ENCODE measurements at places on chromosomes 4 and X.

GRCh38 chr4:85448906-85449890 lies 25.8 kb upstream of the ARHGAP24 start:
- DNase-seq = no peak

- peak; percentile 4 for DNase-seq
These were observed 33.1 kb upstream of the EDNRA start for GRCh38 chr4:147447786-147448185.

GRCh38 chr4:6658597-6659075 lies 18.2 kb downstream of the MRFAP1 start:
- no peak for DNase-seq

DNA sequence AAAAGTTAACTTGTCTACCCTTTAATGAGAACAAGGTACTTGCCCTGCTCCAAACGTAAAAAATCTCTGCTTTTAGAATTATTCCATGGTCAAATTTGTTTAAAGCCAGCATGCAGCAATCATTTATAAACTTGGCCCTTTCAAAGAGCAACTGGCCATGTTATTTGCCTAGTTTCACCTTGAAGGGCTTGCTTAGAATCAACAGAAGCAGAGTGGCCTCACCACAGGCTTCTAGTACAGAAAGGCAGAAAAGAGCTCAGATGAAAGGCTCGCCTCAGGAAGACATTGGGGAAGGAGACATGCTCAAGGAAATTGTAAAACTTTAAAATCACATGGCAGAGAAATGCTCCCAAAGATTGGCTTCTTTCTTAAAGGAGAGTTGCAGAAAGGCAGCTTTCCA lies 53.8 kb upstream of the USP26 start:
- DNase-seq = no peak

- DNase-seq = no peak
These were observed 22.2 kb downstream of the SPINK2 start for GRCh38 chr4:56799161-56799759.

DNA sequence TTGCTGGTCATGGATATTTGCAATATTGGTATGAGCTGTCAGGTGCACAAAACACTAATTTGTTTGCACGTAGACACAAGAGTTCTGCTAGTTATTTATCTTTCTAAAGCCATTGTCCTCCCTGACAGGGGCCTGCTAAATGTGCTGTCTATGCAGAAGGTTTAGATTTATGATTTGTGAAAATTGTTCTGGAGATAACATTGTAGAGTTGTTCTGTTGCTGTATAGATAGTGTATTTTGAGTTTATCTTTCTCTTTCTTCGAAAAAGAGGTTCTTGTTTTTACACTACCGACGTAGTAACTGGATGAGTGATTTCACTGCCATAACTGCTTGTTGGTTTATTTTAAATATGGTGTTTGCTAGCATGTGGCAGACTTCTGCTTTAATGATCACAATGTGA lies 28.5 kb upstream of the FGG start:
- DNase-seq = no peak

DNA sequence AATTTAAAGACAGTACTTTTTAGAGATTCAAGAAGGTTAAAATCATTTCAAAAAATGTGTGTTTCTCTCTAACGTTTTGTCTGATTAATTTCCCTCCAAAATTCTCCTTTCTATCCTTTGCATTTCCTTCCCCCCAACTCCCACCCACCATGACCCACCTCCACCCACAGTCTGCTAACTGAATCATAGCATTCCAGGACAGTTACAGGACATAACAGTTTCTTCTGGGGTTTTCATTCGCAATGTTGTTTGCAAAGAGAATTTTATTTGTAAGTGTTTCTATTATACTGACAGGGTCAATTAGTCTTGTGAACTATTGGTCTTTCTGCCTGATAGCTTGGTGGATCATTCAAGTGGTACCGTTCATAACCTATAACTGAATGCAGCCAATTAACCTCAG lies 53.7 kb downstream of the ANAPC10 start:
- DNase-seq = no peak

DNA sequence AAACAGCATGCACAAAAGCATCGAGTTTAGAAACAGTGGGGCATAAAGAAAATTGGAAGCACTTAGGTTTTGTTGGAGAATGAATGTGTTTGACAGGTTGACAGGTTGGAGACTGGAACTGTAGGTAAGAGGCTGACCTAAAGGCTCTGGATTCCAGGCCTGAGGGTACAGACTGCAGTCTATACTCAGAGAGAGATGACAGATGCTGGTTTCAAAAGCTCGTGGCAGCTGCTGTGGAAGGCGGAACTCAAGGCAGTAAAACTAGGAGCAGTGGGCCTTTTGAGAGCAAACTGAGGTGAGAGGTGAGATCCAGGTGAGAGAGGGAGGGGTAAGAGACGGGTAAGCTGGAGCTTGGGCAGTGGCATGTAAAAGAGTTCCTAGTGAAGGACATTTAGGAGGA lies 415.2 kb downstream of the TRIML1 start:
- no peak for DNase-seq

DNA sequence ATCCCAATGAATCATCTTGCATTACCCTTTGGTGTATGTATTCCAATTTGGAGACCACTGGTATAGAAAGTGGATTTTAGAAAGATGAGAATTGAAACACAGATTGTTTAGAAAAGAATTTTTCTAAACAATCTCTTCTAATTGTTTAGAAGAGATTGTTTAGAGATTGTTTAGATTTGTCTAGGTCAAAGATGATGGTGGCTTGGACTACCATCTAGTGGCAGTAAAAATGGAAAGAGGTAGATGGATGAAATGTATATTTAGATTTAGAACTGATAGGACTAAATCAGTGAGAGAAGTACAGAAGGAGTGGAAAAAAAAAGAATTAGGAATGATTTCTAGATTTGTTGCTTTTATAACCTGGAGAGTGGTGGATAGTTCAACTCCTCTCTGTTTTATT lies 70.6 kb downstream of the ARSJ start:
- DNase-seq = no peak

DNA sequence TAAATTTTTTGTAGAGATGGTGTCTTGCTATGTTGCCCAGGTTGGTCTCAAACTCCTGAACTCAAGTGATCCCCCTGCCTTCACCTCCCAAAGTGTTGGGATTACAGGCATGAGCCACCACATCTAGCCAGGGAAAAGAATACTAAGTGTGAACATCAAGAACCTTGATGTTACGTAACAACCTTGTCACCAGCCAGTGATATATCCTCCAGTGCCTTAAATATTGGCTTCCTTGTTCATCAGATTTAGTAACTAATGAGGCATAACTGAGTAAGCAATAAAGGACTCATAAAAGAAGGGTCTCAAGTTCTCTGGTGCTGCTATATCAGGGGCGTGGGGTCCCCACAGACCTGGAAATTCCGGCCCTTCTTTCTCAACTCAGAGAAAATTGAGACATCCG lies 60.5 kb upstream of the ENPEP start:
- DNase-seq = no peak

- DNase-seq = no peak
These were observed 6.8 kb upstream of the MAP9 start for GRCh38 chr4:155383541-155383940.
